ENCODE measurements at places on chromosomes 3 and 15.
A peak's percentile ranks its signal among the peaks of the same experiment; 100 is the strongest.

DNA sequence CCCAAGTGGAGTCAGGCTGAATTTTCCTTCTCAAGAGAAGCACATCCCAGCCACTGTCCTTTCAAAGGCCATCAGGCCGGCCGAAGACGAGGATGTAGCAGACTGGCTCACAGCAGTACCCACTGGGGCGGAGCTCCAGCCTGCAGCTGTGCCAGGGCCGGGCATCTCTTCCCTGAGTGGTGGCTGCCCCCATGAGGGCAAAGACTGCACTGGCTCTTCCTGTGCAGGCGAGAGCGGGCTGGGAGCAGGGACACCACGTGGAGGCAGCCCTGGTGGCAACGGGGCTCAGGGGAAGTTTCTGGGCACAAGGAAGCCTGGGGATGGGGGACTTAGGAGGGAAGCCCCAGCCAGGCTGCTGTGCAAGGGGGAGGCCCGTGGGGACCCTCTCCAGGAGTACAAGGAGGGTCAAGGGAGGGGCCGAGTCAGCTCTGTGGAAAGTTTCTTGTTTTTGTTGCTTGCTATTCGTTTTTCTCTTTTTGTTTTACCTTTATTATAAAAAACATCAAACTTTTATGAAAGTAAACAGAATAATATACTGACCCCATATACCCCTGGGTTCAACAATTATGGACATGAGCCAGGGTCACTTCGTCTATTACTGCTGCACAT lies 66.1 kb downstream of the RPN1 start:
- DNase-seq, result peak; percentile 72

- no peak for DNase-seq
Measured at GRCh38 chr3:27324686-27325085, 44.5 kb downstream of the NEK10 start.

DNA sequence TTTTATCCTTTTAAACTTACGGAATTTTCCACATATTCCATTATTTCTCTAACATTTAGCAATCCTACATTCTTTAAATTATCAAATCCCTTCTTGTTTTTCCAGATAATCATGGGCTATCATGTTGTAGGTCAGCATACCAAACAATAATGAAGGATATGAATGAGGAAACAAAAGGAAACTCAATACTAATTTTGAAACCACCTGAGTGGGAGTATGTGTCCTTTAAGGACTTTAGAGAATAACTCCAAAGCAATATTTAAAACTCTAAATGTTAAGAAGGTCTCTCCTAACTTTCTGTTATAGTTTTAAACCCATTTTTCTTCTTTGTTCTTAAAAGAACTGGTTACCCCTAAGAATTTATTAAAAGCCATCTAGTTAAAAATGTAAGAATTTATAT lies 43.0 kb downstream of the TP53BP1 start:
- no peak for DNase-seq

DNA sequence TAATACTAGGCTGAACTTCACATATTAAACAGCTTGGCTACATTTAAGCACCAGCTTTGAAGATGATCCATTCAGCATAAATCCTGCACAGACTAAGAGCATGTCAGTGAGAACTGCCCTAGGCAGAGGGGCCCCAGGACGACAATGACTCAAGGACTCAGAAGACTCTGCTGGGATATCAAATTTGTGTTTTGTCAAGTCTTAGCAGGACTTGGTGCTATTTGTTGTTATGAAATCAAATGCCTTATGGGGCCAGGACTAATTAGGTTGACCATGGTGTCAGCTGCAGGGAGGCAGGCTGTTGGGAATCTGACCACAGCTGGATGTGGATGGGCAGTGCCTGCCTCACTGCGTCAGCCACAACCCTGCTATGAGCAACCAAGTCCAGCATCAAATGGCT lies 91.8 kb downstream of the RYR3 start:
- no peak for DNase-seq

GRCh38 chr15:90086868-90087268 lies 15.4 kb downstream of the IDH2 start:
- no peak for DNase-seq

DNA sequence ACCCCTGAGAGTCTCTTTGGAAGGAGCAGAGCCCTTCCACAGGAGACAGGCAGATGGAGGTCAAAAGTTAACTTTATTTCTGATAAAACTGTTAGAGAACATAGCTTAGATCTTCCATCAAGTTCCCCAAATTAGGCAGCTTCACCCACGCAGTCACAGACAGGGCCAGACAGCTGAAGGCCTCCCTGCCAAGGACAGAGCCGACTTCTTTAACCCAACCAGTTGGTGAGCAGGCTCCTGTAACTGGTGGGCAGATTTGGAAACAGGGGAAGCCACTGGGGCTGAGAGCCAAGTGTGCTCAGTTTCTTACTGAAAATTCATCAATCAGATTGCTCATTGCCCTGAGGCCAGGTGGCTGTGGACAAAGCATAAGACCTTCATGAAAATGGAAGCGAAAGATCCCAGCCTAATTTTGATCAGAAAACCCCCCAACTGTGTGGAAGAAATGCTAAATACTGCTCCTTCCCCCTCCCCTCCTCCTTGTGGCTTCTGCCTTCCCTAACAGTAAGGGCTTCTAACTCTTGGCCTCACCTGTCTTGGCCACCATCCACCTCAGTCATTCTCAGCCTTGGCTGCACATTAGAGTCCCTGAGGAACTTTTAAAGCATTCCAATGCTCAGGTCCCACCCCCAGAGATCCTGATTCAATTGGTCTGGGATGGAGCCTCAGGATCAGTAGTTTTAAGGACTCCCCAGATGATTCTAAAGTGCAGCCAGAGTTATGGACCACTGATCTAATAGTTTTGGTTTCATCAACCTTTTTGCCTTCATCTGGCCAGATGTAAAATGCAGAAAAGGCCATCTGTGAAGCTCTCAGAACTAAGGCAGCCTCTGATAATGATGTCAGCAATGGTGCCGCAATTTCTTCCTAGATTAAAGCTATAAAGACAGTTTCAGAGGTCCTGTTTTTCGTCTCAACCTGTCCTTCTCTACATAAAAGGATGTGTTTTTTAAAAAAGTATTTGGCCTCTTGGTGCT lies 11.5 kb downstream of the CLRN1 start:
- no peak for DNase-seq

DNA sequence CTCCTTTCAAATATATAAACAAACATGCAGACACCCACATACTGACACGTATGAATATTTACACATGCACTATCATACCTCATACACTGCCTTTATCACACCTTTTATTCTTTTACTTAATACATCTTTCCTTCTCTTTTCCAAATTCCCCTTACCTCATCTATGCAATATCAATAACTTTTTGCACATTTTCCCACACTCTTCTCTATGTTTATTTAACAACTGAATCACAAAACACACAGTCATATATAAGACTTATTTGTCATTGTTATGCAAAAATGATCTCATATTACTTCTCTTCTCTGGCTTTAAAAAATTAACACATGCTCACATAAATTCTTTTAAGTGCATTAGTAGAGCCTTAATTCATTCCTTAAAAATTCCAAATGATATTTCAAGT lies 461.4 kb downstream of the DIPK2A start:
- no peak for DNase-seq

DNA sequence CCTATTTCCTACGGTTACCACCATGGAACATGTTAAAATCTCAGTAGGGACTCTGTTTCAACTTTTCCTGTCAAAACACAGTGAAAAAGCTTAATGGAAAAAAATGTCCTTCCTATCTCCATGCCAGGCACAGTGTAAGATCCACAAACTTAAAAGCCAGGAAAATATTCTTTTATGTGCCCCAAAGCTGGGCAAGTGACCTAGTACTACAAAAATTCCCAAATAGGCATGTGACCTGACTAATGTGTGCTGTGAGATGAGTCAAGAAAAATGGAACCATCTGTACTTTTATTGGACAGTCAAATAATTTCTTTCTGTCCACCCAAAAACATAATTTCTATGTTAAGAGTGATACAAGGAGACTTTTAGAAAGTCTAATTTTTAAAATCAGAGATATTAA lies 406.0 kb downstream of the ZBTB20 start:
- DNase-seq, result peak; percentile 13

- no peak for DNase-seq
Measured at GRCh38 chr3:111652492-111653180, 57.5 kb upstream of the ZBED2 start.

- no peak for DNase-seq
Measured at GRCh38 chr3:149600634-149601033, 57.2 kb downstream of the WWTR1 start.

DNA sequence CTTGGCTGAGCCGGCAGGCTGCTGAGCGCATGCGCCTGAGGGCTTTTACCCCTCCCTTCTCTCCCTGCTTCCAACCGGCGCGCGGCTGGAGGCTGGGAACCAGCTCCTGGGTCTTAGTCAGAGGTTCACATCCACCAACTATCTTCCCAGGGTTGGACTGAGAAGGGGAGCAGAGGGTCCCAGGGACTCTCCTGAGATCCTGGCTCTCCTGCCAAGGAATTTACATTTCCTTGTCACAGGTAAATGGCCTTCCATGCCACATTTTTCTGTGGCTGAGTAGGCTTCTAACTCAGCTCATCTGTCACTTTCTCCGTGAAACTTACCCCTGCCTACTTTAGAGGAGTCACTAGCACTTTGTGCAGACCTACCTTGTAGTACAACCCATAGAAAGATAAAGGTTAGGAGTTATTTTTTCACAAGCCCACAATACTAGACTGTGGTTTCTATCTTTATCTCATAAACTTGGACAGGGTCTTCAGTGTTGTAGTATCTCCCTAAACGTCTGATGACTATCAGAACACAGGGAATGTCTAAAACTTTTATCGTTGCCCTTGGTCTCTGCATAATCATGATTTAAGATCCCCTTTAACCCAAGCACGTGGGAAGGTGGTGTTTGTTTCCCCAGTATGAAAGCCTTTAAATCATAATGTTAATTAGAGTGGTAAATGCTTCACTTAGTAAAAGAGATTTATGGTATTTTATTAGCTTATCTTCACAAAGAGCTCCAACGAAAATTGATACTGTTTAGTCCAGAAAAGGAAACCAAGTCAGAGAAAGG lies 638 bp upstream of the TBC1D5 start:
- DNase-seq, result no peak

DNA sequence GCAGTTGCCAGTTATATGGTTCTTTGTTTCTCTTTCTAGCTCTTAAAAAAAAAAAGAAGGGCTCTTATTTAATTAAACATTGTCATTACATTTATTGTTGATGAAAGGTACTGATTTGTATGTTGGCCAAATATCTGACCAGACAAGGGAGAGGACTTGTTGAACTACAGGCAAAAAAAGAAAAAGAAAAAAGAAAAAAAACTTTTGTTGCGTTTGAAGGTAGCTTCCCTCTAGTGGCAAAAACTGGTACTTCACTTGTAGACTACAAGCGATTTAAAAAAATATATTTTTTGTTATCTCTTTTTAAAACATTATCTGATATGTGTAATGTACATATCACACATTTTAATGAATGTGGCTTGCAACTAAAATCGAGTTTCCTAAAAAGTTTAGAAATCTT lies 280.6 kb downstream of the ROBO2 start:
- DNase-seq, result no peak

DNA sequence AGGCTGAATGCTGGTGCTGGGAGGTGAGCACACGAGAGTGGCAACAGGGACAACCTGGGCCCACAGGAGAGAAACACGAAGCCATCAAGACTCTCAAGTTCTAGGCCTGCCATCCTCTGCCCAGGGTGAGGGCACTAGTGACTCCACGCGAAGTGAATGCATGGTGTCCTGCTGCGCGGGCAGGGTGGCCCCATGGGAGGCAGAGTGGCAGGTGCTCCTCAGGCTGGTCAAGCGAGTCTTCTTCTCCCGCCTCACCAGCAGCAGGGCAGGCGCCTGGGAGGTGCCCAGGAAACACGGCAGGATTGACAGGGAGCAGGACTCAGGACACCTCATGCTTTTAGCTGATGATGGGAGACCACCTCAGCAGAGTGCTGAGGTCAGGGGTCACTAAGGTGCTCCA lies 26.9 kb downstream of the STIMATE start:
- DNase-seq, result no peak

DNA sequence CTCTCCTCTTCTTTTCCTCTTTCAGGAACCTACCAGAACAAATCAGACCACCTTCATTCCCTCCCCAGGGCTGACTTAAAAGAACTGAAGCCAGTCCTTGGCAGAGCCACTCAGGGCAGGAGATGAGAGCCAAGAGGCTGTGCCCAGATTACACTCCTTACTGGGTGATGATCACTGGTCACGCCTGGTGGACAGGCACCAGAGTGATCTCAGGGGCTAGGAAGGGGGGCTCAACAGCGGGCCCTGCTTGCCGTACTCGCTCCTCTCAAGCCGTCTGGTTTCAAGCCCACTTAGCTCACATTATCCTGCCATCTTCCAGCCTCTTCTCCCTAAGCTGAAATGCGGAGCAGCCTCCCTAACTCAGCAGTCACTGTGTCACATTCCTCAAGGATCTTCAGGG lies 1.7 kb upstream of the FAH start:
- DNase-seq, result no peak

Measured in fibroblast of skin of abdomen (primary cell).